Foreskin keratinocyte (primary cell): ENCODE measurements at places on chromosomes 11 and 22.

GRCh38 chr22:39267974-39268373, 23.2 kb upstream of the PDGFB start:
- DNase-seq, result no peak

DNA sequence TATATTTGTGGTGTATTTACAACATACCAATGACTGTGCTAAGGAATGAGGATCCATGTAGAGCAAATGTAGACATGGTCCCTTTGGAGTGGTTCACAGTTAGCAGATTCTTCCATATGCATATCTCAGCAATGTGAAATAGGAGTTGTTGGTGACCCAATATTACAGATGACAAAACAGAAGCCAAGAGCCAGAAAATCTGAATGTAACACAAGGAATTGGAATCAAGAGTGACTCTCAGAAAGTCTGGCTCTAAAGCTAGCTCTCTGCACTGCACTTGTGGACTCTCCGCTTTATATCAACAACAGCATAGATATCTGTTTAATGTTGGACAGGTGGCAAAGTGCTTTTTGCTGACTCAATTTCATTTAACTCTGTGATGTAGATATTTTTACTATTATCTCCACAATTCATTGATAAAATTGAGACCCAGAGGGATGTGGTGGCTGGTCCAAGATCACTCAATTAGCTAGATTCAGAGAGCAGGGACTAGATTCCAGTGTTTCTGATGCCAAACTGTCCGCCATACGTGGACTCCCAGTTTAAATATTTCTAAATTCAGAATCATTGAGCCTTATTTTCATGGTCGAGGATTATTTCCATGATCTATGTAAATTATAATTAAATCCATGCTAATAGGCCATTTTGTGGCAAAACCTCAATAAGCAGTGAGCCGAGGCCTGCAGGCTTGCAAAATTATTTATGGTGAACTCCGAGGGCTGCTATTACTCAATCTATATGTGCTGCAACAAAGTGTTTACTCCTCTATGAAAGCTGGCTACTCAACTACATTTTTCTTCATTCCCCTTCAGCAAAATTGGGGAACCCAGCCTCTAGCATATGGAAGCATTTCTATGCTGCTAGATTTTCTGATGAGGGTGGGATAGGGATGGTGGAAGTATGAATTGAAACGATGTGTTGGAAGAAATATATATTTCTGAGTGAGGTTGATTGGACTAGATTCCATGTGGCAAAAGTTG, 21.1 kb upstream of the TENM4 start:
- DNase-seq, result no peak

GRCh38 chr11:120385655-120386054, 49.4 kb downstream of the ARHGEF12 start:
- DNase-seq, result no peak

- DNase-seq, result no peak
Measured at GRCh38 chr11:20844630-20845029, 175.2 kb downstream of the NELL1 start.

- DNase-seq, result peak; percentile 99
Measured at GRCh38 chr11:33044285-33044756, 4.9 kb downstream of the TCP11L1 start.

DNA sequence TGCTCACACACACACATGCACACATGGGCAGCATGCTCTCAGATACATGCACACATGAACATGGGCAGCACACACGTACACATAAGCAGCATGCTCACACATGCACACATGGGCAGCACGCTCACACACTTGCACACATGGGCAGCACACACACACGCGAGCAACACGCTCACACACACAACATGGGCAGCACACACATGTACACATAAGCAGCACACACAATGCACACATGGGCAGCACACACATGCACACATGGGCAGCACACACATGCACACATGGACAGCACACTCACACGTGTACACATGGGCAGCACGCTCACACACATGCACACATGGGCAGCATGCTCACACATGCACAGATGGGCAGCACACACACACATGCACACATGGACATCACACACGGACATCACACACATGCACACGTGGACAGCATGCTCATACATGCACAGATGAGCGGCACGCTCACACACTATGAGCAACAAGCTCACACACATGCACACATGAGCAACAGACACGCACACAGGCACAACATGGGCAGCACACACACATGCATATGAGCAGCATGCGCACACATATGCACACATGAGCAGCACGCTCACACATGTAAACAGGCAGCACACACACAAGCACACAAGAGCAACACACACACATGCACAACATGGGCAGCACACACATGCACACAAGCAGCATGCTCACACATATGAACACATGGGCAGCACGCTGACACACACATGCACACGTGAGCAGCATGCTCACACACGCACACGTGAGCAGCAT, 43.0 kb downstream of the RTN4R start:
- DNase-seq, result no peak
